Activated T-cell treated with anti-CD3 and anti-CD28 coated beads, Interleukin-2, amount 50 U/mL, for 72 hours (primary cell): ENCODE measurements at places on chromosomes 1 and 21.

- no peak for DNase-seq
Observed at GRCh38 chr1:228753786-228754360, 18.6 kb downstream of the RHOU start.

- DNase-seq, result no peak
Observed at GRCh38 chr1:12469990-12470389, 148.0 kb downstream of the DHRS3 start.

DNA sequence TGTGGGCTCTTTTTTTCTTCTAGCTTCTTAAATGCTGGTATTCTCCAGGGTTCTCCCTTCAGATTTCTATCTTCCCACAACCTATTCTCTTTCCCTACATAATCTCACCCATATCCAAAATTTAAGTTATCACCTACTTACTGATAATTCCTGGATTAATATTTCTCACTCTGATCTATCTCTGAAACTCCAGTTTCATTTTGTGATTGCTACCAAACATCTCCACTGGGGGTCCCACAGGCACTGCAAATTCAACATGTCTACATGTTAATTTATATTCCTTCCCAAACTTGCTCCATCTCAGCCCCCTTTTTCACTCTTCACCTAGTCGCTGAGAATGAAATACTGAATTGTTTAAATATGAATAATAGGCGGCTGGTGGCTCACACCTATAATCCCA lies 9.9 kb upstream of the C1orf141 start:
- DNase-seq, result peak; percentile 34

GRCh38 chr1:209544098-209544497 lies 39.4 kb upstream of the CAMK1G start:
- DNase-seq, result no peak
